Stimulated activated CD4-positive, alpha-beta T cell treated with anti-CD3 and anti-CD28 coated beads, Interleukin-4, amount 100 ng/mL, for 48 hours (primary cell): ENCODE measurements at places on chromosomes 3 and 15.

DNA sequence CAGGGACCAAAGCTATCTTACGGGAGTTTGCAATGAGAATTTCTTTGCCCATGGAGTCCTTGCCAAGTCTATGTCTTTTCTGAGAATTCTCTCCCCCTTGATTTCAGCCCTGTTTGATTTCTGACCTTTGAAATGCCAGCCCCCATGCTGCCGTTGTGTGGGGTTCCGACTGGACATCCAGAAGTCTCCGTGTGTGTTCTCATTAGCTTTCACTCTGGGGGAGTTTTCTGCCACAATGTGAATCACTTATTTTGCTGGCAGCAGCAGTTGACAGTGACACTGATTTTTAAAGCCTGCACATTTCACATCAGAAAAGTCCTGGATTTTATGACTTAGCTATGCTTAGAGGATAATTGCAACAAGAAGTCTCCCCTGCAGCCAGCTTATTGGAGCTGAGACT is 98.4 kb upstream of the CTDSPL start:
- DNase-seq = no peak

DNA sequence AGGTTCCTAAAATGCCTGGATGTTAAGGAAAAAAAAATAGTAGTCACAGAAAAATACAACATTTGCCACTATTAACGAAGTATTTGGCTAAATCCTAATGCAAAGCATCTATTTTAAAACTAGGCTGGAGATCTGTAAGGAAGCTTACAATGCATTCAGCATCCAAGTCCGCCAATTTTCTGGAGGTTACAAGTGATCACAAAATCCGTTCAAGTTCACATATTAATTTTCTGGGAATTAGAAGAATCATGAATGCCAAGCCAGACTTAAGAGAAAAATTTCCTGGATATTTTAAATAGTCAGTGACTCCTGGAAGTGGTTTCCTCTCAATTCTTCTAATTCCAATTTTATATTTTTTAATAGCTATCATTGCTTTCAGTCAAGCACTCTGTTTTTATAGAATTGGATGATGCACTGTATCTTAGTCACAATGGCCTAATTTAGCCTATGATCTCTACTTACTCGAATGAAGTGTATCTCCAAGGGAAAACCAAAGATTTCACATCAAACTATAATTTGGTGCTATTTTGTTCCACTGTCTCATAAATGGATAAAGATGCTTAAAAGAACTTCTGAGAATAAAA is 60.4 kb downstream of the P3H2 start:
- DNase-seq = no peak

DNA sequence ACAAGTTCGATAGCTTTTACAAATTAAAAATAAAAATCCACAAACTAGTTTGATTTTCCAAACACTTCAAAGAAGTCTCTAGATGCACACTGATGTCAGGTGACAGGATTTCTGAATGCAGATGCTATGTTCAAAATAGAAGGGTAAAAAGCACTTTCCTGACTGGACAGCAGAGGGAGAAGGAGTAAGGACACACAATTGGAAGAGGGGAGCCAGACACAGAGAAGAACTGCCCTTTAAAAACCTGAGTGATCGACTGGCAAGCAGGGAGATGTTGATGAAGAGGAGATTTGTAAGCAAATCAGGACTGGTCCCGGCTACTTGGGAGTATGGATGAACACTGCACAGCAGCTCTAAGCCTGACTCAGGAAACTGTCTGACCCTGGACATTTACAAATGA is 612.8 kb downstream of the MAGI1 start:
- no peak for DNase-seq

- DNase-seq = no peak
These were observed 10.6 kb upstream of the TM4SF1 start for GRCh38 chr3:149388001-149388440.

DNA sequence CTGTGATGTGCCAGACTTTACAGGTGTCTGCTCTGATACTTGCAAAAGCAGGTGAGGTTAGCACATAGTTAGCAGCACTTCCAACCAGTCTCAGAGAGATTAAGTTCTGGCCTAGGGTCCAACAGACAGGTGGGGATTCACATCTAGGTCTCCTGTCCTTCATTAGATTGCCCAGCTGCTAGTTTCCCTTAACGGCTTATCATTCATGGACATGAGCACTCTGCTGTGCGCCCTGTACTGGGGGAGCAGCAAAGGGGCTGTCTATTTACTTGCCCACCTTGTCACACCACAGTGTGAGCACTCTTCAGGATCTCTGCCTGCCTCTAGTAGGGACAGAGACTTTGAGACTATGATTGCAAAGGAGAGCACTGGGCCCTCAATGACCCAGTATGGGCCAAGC is 8.7 kb downstream of the SPSB4 start:
- DNase-seq = no peak

DNA sequence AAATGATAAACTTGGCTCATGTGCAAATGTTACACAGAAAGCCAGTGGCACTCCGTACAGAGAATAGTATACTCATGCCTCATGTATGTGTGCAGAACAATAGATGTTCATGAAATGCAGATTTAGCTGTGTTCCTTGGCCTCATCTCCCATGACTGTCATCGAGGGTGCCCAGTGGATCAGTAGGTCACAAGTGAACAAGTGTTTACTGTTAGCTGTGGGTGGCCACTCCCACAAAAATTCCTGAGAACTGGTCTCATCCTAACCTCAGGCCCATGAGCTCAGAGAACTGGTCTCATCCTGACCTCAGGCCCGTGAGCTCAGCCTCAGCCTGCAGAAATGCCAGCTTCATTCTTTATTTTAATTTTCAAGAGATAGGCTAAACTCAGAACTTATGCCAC is 124.1 kb downstream of the GADL1 start:
- DNase-seq = no peak

GRCh38 chr3:34106879-34107278 is 308.4 kb downstream of the PDCD6IP start:
- peak; percentile 2 for DNase-seq

DNA sequence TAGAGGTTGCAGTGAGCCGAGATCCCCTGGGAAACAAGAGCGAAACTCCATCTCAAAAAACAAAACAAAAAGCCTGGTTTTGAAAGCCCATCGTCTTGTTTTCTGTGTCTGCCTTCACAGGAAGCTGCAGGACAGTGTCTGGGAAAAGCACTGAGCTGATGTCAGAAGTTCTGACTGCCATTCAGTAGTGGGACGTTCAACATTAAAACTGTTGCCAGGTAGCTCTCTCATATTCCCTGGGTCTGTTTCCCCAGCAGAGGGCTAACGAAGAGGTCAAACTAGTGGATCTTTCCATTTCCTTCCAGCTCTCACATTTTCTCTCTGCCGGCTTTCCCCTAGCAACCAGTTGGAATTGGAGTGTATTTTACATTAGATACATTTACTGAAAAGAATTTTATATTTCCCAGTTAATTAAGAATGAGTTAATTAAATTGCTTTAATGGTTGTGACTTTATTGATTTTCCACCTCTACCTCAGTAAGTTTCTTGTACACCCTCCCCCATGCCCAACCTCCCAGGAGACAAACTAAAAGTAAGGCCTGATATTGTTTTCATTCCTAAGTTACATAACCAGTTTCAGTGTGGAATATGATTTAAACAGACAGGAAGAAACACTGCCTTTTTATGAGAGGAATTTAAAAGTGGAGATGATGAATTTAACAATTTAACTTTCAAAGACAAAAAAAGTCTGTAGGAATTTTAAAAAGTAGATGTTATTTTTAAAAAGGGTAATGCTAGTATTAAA is 29.9 kb downstream of the RCN2 start:
- DNase-seq = no peak

DNA sequence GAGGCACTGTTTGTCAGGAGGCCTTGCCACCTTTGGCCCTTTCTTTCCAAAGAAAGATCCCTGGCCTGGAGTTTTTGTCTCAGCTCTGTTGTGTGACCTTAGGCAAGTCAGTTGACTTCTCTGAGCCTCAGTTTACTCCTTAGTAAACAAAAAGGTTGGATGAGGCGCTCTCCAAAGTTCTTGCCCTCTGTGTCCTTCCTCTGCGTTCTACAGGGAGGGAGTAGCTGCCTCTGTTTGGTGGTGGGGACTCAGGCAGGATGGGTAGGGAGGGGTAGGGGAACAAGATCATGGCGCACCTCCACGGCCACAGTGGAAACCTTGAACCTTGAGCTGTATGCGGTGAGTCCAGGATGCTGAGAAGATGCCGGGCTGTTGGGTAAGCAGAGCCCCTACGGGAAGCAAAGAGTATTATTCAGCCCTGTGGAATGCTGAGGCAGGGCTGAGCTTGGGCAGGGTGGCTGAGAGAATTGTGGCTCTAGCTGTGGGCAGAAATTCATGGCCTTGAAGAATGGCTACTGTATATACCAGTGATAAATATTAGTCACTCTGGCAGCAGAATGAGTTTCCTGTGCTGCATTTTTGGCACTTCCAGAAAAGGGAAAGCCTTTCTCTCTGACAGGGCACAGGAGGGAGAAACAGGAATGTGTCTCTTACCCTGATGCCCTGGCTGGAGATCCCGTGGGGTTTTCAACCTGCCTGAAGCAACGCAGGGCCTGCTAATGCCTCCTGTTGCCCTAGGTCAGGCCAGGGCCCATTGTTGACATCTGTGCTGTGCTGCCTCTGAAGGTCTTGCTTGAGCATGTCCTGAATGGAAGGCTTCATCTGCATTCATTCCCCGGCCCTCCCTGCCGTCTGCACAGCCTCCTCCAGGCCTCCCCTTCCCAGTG is 39.9 kb downstream of the SMAD3 start:
- no peak for DNase-seq

- DNase-seq = no peak
These were observed 2.9 kb upstream of the SATB1 start for GRCh38 chr3:18428036-18428435.

DNA sequence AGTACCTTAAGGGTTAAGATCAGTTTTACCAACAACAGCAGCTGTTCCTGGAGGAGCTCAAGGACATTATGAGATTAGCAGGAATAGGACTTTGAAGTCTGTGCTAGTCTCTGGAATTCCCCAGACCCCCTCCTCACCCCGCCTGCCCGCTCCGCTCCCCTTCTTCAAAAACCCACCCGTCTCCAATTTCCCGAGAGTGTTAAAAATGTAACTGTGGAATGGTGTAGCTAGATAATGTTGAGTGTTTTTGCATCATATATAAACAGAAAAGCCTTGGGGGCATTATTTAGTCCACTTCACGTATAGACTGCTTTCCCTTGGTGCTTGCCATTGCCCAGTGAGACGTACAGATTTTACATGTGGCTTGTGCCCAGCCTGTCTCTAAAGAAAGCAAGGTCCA is 65.0 kb upstream of the SEMA6D start:
- DNase-seq = no peak

DNA sequence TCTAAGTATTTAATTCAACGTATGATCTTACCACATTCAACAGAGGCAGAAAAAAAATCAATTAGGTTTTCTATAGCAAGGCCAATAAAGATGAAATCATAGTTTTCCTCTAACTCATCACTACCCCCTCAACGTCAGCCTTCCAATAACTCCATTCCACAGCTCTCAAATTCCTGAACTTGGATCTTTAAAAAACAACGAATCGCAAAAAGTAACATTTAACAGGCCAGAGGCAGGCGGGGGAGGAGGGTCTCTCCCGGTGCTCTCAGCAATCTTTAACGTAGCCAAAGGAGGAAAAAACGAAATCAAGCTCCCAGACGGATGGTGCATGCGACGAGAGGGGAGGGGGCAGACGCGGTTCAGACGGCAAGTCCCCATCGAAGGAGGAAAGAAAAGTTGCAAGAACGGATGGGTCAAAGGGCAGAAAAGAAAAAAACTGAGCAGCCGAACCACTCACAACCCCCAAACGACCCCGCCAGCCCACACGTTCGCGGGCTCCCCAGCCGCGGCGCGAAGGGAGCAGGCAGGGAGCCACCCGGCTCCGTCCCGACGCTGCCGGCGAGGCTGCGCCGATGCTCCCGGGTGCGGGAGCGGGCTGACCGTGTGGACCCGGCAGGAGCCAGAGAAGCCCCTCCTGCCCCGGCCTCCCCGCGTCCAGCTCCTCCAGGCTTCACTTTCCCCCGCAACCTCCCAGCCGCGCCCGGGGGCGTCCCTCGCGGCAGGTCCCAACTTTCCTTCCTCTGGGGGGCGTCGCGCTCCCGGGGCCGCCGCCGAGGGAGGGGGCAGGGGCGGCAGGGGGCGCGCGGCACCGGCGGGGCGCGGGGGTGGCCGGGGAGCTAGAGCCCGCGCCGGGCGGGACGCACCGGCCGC is 703 bp downstream of the PEAK1 start:
- DNase-seq = peak; percentile 34

- DNase-seq = no peak
These were observed 65.4 kb upstream of the UMPS start for GRCh38 chr3:124664804-124665203.

- no peak for DNase-seq
These were observed 7.3 kb downstream of the MGLL start for GRCh38 chr3:127815001-127815400.

DNA sequence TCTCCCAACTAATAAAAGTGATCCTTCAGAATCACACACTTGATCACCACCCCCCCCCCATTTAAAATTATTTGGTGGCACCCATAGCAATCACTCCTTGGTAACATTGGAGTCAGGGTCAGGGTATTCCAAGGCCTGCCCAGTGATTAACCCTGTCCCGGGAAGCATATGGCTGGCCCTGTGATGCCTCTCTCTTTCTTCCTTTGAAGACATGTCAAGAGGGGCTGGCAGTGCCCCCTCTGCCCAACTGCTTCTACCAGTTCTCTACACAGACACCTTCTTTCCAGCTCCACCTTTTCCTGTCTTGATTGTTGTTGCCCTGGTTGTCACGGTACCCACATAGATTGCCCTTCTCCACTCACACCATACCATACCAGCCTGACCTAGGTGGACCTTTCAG is 30.9 kb upstream of the MANF start:
- DNase-seq = no peak

DNA sequence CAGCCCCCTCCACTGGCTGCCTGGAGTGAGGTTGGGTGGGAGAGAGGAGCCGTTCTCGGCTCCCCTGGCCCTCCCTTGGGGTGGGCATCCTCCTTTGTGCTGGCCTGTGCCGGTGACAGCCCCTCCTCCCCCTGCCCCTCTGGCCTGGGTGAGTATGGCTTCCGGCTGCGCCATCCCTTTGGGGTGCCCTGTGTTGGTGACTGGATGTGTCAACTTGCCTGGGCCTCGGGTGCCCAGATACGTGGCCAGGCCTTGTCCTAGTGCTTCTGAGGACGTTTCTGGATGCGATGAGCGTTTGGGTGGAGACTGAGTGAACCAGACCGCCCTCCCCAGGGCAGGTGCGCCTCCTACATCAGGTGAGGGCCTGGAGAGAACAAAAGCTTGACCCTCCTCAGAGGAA is 59.7 kb downstream of the PLXNA1 start:
- no peak for DNase-seq

GRCh38 chr15:78682004-78682651 is 41.1 kb upstream of the CHRNB4 start:
- no peak for DNase-seq

- no peak for DNase-seq
These were observed 579.4 kb downstream of the SI start for GRCh38 chr3:164498917-164499316.
